ENCODE measurements at places on chromosomes 1 and 21. TPM values are rescaled to one million over a fixed set of nuclear protein-coding genes. Genes with fewer than 3 reads are reported as not detected.

The BRDT gene
- total RNA-seq = not detected

The TDRD10 gene
- total RNA-seq = not detected

The LAMTOR2 gene
- 63.0 TPM for total RNA-seq

The SCNM1 gene
- total RNA-seq = 52.0 TPM

The CFAP107 gene
- 2.8 TPM for total RNA-seq

The LCK gene
- 1.2 TPM for total RNA-seq

The PTPN22 gene
- not detected for total RNA-seq

The TEDDM1 gene
- not detected for total RNA-seq

The SEMA6C gene
- total RNA-seq = 34.0 TPM

The RPL5 gene
- 1,423 TPM for total RNA-seq

The TTC34 gene
- 3.1 TPM for total RNA-seq

The COL24A1 gene
- total RNA-seq = 1.1 TPM

The RC3H1 gene
- total RNA-seq = 45.8 TPM

DNA sequence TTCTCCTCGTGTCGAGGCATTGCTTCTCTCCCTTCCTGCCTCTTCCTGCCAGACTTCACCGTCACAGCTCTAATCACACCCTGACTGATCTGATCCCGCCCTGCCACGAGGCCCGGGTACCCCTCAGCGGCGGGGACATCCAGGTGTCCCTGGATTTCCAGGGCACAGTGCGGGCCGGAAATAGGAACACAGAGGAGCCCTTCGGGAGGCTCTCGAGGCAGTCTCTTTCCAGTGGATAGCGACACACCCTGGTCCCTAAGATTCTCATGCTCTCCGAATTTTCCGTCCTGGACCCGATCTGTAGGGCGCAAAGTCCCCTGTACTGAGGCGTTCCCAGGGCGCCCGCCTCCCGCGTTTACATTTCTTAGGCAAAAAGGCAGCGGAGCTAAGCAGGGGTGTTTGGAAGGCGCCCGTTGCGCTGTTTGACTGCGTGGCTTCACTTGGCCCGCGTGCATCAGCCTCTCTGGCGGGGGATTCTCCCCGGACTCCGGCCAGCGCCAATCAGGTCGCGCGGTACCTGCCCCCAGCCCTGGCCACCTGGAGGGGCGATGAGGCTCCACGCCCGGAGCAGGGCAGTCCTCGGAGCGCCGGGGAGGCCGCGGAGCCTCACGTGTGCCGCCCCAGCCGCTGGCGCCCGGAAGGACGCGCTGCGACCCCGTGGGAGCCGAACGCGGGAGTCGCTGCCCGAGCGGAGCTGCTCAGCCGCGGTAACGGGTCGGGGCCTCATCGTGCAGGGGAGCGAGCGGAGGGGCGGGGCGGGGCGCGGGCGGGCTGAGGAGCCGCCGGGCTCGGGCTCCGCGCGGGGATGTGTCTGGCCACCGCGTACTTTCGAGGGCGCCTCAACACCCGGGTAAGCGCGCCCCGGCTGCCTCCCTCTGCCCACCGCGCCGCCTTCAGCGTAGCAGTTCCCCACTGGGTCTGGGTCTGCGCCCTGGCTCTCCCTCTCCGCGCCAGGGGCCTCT, at the start of gene FAM163A:
Gene FAM163A, plus strand, starts transcription at position 575 of the 962 bp plus-strand sequence. CDS start 69,807 bp downstream, outside the sequence.
- peak within 1 kb of the TSS; percentile 64 for H3K4me3 ChIP-seq
- H3K27ac ChIP-seq = no peak within 1 kb of the TSS
- H3K27me3 ChIP-seq = peaks cover 78% of the 10 kb centered on the region
- H3K36me3 ChIP-seq = no peaks in the 10 kb centered on the region
- peaks cover 6% of the 10 kb centered on the region for H3K4me1 ChIP-seq
- peak; percentile 19 for DNase-seq

GRCh38 chr21:14583629-14584255, 37.6 kb upstream of the SAMSN1 start:
- H3K27me3 ChIP-seq = no peaks in the 10 kb centered on the region
- no peaks in the 10 kb centered on the region for H3K4me1 ChIP-seq
- no peak overlapping the region for H3K4me3 ChIP-seq

DNA sequence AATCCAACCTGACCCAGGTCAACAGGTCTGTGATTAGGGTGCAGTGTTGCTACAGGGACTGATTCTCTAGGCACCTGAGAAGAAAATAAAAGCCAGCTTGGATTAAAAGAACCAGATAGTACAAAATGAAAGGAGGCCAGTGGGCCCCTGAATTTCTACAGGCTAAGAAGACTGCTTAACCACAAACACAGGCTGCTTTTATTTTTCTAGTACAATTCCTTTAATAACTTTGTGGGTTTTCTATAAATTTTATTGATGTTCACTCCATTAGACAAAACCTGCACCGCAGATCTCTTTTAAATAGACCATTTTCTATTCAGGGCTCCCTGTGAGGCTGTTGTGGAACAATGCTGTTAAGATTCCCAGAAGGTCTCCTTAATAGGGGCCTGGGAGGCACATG, 9.7 kb upstream of the PRMT2 start:
- no peak overlapping the region for H3K27ac ChIP-seq
- H3K36me3 ChIP-seq = no peaks in the 10 kb centered on the region
- peaks cover 15% of the 10 kb centered on the region for H3K4me1 ChIP-seq
- peaks cover 8% of the 10 kb centered on the region for H3K27me3 ChIP-seq

DNA sequence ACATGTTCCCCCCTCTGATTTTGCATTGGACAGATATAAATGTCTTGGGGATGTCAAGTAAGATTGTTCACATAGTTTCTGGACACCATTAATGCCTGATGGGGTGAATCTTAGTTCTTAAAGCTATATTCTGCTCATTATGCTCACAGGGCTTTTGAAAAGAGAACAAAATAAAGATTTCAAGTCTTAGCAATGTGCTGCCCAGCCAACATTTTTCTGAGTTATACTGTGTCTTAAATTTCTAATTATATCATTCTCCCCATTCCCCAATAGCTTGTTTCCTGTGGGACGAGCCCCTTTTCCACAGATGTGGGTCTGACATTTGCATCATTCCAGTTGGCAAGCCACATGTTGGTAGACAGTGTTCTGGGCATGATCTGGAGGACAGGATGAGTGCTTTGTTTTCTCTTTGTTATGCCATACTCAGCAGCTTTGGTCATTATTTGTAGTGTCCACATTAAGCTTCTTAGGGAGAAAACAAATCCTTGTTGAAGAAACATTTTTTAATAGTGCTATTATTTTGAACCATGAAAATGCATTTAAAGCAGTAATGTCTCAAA, 32.8 kb downstream of the MTARC1 start:
- DNase-seq = no peak
- no peak overlapping the region for H3K4me3 ChIP-seq
- H3K27ac ChIP-seq = no peak overlapping the region
- peaks cover 23% of the 10 kb centered on the region for H3K36me3 ChIP-seq

- no peak for DNase-seq
- H3K36me3 ChIP-seq = no peaks in the 10 kb centered on the region
- H3K4me3 ChIP-seq = no peak overlapping the region
- no peaks in the 10 kb centered on the region for H3K27me3 ChIP-seq
- peaks cover 4% of the 10 kb centered on the region for H3K4me1 ChIP-seq
Observed at GRCh38 chr1:79040424-79041082, 34.0 kb upstream of the ADGRL4 start.

DNA sequence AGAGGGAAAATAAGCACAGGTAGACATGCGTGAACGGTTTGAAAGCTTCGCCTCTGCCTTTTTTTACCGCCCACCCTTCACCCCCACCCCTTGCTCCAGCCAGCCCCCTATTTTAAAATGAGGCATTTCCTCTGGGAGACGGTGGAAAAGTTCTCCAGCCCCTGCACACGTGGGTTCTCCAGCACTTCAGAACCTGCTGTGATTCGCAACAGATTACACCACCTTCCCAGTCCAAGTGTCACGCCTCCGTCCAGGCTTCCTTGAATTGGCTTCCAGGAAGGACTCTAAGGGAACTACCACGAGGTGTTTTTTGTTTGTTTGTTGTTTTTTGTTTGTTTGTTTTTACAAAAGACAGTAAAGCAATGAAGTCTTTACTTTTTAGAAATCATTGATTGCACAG, 2.6 kb downstream of the LRRC7 start:
- peak overlapping the region; percentile 51 for H3K27ac ChIP-seq
- H3K4me1 ChIP-seq = peaks cover 19% of the 10 kb centered on the region
- no peaks in the 10 kb centered on the region for H3K36me3 ChIP-seq
- no peak for DNase-seq
- peaks cover 63% of the 10 kb centered on the region for H3K27me3 ChIP-seq

DNA sequence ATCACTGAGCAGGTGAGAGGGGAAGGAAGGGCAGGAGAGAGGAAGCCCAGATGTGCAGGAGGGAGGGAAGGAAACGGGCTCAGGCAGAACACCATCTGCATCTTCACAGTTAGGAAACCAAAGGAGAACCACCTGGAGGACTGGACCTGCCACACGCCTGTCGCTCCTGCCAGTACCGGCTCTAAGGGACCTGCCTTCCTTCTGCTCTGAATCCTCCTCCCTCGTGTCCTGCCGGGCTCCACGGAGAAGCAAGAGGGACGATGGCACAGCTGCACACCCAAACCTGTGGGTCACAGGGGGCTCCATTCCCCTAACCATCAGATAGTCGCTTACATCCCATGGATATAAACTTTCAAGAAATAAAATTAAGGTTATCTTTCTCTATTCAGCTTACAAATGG, 56.1 kb downstream of the TOR1AIP2 start:
- no peaks in the 10 kb centered on the region for H3K36me3 ChIP-seq
- H3K4me3 ChIP-seq = no peak overlapping the region
- peaks cover 7% of the 10 kb centered on the region for H3K27me3 ChIP-seq
- peaks cover 3% of the 10 kb centered on the region for H3K4me1 ChIP-seq
- no peak for DNase-seq

DNA sequence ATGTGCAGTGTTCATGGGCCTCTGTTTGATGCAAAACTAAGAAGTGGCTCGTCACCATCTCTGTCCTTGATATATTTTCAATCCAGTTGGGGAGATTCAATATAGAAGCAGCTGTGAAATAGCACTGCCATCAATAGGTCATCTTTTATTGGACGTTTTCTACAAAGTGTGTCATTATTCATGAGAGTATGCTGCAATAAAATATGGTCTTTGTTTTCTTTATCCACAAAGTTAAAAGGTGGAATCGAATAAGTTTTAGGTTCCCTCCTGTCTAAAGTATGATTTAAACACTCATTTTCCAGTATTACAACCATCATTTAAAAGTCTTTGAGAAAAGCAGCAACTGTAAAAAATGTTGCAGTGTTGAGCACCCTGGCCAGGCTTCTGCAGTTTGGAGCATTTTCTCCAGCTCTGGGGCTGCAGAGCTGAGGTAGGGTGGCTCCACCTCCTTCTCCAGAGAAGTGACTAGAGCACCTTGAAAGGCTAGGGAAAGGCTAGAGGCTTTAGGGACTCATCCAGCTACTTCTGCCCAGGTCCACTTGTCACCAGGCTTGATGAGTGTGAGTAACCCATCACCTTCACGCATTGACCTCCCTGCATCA, 56.5 kb upstream of the DNAH14 start:
- no peaks in the 10 kb centered on the region for H3K36me3 ChIP-seq
- no peaks in the 10 kb centered on the region for H3K27me3 ChIP-seq
- peaks cover 14% of the 10 kb centered on the region for H3K4me1 ChIP-seq
- H3K27ac ChIP-seq = no peak overlapping the region
- H3K4me3 ChIP-seq = no peak overlapping the region

DNA sequence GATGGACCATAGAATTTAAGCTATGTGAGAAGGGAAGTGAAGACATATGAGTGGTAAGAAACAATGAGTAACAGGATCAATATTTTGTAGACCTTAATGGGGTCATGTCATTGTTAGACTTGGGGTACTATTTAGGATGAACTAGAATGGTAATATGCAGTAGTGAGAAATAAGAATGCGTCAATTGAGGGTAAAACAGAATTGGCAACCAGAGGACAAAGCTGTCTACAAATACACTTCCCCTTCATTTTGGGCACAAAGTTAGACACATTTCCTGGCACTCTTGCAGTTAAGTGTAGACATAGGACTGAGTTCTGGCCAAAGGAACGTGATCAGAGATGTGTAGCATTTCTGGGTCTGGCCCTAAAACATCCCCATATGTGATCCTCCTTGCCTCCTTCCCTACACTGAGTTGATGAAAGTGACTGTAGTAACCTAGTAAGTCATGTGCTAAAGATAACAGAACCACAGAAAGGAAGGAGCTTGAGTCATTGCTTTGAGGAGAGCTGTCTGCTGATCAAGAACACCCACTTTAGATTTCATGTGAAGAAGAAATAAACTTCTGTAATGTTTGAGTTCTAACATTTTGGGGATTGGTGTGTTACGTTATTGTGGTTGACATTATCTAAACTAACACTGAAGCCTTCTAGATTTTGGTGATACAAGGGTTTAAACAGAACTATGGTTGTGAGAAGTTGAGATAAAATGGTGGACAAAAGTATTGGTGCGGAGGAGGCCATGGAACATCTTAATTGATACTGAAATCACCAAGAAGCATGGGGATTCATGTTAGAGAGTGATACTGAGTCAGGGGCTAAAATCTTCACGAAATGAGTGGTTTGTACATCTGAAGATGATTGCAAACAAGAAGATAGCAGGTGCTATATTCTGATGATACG, 41.7 kb downstream of the CD55 start:
- H3K27me3 ChIP-seq = no peaks in the 10 kb centered on the region
- H3K4me1 ChIP-seq = no peaks in the 10 kb centered on the region
- H3K4me3 ChIP-seq = no peak overlapping the region

- H3K27me3 ChIP-seq = peaks cover 6% of the 10 kb centered on the region
- DNase-seq = no peak
- H3K4me3 ChIP-seq = no peak overlapping the region
- no peak overlapping the region for H3K27ac ChIP-seq
- H3K36me3 ChIP-seq = no peaks in the 10 kb centered on the region
- H3K4me1 ChIP-seq = peaks cover 22% of the 10 kb centered on the region
Observed at GRCh38 chr1:78224861-78225552, 179.2 kb downstream of the GIPC2 start.

DNA sequence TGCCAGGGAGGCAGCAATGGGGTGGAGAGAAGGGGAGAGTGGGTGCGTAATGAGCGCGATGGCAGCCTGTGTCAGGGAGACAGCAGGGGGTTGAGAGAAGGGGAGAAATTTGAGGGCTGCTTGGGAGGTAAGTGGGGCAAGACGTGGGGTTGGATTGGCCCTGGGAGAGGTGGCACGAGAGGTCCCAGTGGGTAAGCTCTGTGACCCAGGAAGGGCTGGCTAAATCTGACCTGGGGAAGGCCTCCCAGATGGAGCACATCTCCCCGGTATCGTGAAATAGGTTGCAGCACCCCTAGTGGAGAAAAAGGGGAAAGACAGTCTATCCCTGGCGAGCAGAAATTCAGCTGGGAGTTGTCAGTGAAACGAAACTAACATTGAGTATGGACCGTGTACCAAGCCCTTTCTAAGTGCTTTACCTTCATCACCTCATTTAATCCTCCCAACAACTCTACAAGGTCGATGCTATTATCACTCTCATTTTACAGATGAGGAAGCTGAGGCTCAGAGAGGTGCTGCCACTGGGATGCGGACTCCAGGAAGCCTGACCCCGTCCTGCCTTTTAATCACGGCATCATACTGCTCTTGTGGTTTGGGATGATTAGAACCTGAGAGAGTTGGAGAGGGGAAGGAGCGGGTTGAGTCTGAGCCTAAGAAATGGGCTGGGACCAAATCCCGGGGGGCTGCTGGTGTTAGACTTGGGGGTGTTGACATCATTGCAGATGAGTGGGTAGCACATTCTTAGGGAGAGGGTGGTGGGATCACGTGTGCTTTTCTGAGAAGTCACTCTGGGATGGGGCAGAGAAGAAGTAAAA, 56.6 kb upstream of the RPL11 start:
- H3K27ac ChIP-seq = peak overlapping the region; percentile 81
- H3K36me3 ChIP-seq = no peaks in the 10 kb centered on the region
- no peaks in the 10 kb centered on the region for H3K27me3 ChIP-seq
- peak; percentile 36 for DNase-seq
- H3K4me3 ChIP-seq = no peak overlapping the region
- H3K4me1 ChIP-seq = peaks cover 25% of the 10 kb centered on the region
